Esophagus muscularis mucosa (tissue), 4 donors: ENCODE measurements at places on chromosomes 12 and 14. TPM values are rescaled to one million over a fixed set of nuclear protein-coding genes. Genes with fewer than 3 reads are reported as not detected.

DNA sequence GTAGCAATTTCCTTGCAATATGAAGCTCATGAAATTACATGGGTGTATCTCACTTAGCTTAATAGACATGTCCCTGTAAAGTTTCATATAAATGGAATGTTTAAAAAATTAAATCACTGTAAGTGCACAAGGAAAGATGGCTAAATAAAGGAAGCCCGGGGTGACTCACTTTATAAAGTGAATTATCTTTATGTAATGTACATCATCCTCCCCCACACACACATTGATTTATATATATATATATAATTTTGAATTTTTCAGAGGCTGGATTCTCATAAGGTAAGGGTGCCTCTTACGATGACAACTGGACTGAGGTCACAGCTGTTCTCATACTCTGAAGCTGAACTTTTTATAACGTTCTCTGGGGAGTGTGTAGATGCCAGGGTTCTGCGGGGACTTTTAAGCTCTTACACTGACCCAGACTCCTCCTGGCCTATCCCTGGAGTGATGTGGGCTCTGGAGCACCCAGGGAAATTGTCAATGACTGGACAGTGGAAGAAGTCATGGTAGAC lies 108.7 kb upstream of the HIF1A start:
- DNase-seq: peak; percentile 37

DNA sequence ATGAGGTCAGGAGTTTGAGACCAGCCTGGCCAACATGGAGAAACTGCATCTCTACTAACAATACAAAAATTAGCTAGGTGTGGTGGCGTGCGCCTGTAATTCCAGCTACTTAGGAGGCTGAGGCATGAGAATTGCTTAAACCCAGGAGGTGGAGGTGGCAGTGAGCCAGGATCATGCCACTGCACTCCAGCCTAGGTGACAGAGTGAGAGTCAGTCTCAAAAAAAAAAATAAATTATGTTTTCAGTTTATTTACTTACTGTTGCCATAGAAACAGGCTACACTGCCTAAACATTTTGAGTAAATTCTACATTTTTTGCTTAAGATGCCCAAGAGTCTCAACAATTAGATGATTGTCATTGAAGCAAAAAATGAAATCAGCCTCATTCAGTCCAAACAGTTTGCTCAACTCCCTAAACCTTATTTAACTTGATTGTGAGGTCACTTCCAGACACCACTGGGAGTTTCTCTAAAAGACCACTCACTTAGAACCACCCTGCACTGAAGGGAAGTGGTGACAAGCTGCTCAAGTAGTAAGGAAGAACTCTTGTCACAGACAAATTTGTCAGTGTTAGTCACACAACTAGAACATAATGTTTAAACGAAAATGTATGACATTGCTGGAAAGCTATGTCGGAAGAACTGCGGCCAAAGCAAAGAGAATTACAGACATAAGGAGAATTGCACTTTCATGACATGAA lies 9.8 kb upstream of the GNPNAT1 start:
- no peak for DNase-seq

DNA sequence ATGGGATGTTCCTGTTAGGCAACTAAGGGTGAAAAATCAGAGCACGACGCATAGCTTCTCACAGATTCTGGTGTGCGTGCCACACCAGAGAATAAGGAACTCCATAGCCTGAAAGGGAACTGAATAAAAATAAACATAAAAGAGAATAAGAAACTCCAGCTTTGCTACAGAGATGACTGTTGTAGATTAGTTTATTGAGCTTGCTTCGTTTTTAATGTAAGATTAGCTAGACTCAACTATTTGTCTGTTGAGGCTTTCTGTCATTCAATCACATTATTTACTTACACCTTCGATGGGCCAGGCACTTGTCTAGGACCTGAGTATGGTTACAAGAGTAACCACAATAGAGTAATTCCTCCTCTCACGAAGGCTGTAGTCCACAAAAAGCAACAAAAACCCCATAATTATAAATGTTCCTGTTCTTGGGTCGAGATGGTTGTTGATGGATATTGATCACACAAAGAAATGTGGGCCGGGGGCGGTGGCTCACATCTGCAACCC lies 807 bp upstream of the ZCCHC8 start:
- no peak for DNase-seq

GRCh38 chr12:52347551-52348510 lies 19.4 kb downstream of the KRT85 start:
- no peak for DNase-seq

- no peak for DNase-seq
Measured at GRCh38 chr12:57191410-57191809, 25.2 kb upstream of the NXPH4 start.

- DNase-seq: no peak
Measured at GRCh38 chr14:99579120-99579836, 24.7 kb downstream of the CCDC85C start.

DNA sequence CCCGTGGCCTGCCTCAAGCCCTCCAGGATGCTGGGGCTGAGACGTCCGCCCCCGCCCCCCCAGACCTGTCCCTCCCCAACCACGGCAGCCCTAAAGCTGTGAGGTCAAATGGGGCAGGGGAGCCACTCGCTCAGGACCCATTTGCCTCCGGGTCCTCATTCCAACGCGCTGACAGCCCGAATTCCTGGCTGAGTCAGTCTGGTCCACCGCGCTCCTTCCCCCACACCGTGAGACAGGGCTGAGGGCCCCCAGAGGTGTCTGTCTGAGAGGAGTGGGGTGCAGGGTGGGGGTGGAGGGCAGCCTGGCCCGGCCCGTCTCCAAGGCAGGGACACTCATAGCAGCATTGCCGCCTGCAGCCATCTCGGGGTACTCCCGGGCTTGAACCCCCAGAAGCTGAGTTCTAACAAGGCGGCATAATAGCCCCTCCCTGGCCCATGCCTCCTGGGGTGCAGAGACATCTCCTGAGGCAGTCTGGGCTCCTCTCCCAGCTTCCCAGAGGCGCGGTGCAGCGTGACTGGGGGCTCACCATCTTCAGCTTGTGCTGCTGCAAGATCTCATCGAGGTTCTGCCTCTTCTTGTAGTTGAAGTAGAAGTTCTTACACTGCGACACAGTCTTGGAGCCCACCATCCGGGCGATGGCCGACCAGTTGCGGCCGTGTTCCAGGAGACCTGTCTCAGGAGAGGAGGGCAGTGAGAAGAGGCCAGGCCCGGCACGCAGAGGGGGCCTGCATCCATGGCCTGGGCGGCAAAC lies 90.5 kb downstream of the RFLNA start:
- DNase-seq: no peak

DNA sequence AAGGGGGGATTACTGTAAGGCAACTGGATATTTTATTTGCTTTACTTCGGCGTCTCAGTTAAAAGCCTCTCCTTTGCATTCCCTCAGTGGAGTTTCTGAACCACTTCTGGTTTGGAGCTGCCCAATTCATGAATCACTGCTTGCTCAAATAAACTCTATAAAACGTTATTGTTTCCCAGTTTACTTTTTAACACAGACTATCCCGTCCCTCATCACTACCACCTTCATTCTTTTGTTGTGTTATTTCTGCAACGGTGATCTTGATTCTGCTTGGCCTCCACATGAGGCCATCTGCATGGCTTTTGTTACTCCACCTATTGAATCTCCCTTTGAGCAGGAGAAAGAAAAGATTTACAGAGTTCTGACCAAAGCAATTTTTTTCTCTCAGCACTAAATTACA lies 104.0 kb upstream of the PLEKHA5 start:
- no peak for DNase-seq

GRCh38 chr12:75913502-75914351 lies 117.8 kb downstream of the PHLDA1 start:
- DNase-seq: no peak

Gene LTB4R2
- total RNA-seq: 2.5 TPM

- DNase-seq: no peak
Measured at GRCh38 chr12:47846294-47846996, 26.7 kb upstream of the HDAC7 start.

Gene SDR9C7
- total RNA-seq: 0.40 TPM

DNA sequence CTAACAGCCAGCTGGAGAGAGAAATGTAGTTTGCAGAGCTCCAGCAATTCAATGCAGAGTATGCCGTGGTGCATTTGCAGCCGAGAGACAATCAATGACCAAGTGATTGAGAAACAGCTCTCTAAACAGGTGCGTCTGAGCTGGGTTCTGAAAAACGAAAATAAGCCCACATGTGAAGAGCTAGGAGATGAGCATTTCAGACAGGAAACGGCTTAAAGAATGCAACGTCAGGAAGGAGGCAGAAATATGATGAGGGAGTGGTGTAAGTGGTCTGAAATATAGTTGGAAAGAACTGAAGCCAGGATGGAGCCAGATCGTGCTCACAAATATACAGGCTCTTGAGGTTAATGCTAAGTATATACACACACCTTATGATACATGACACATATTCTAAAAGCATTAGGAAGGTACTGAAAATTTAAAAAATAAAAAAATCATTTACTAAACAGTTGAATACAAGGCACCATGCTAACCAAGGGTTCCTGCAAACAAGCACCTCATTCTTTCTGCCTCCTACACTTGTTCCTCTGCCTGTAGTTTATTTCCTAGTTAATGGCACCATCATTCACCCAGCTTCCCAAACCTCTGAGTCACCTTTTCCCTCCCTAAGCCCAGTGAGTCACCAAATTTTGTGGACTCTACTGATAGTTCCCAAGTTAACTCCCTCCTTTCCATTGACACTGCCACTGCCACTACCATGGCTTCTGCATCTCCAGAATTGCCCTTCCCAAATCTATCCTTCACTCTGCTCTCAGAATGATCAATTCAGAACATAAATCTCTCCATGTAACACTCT lies 2.3 kb upstream of the GARIN2 start:
- DNase-seq: no peak

GRCh38 chr12:82841487-82841904 lies 154.8 kb downstream of the TMTC2 start:
- no peak for DNase-seq

- no peak for DNase-seq
Measured at GRCh38 chr12:115190010-115190770, 506.2 kb upstream of the TBX3 start.
